ENCODE measurements at places on chromosomes 5 and 9.

DNA sequence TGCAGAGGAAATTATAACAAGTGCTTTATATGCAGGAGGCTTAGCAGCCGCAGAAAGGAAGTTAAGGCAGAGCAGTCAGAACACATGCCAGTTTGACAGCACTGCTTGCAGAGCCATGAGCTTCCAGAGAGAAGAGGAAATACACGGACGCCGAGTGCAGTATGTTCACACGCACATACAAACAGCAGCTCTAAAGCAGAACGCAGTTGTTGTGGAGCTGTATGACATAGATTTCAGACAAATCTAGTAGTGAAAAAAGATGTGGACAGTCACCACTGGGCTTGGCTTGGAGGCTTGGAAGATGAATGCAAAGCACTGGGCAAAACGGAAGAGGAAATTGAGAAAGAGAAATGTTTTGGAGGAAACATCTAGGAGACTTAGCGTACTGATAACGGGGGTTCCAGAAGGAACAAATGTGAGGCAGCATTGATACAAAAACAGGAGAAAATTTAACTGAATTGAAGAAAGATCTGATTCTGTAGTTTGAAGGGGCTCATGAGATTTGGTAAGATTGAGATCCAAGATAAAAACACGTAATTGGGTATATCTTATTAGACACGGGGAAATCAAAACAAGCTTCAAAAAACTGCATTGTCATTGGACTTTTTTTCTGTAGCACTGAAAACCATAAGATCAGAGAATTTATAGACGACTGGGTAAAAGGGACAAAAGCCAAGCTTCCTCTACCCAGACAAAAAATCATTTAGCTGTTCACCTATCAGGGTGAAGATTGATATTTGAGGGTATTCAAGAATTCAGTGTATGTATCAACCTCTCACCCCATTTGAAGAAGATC lies 19.6 kb upstream of the ROPN1L start:
- DNase-seq: no peak

GRCh38 chr5:154189256-154189818 lies 1.2 kb upstream of the GALNT10 start:
- peak; percentile 75 for DNase-seq

DNA sequence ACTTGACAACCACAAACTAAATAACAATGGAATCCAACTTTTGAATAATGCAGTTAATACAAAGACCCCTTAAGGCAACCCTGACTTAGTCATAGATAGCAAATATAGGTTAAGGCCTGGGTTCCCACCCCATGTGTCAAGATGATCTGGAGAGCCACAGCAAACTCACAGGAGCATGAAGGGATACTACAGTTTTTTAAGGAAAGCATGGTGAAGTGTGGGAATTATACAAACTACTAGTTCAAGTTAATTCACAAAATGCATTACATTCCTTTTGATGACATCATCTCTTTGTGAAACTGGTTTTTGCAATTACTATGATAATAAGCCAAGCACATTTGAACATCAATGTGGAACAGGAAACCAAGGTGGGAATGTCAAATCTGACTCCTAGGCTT lies 50.6 kb downstream of the LHFPL2 start:
- DNase-seq: no peak

- DNase-seq: no peak
Measured at GRCh38 chr5:107331882-107332281, 338.9 kb downstream of the EFNA5 start.

DNA sequence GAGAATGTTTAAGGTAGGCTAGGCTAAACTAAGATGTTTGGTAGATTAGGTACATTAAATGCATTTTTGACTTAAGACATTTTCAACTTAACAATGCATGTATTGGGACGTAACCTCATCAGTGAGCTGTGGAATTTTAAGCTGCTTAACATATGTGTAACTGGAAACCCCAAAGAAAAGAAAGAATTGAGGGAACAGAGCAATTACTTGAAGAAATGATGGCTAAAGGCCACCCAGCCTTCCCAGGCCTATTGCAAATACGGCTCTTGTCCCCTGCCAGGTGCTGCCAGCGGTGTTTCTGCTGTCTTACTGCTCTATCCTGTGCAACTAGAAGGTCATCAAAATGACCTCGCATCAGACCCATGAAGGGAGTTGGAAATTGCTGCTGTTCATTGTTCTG lies 52.0 kb downstream of the RICTOR start:
- DNase-seq: no peak

DNA sequence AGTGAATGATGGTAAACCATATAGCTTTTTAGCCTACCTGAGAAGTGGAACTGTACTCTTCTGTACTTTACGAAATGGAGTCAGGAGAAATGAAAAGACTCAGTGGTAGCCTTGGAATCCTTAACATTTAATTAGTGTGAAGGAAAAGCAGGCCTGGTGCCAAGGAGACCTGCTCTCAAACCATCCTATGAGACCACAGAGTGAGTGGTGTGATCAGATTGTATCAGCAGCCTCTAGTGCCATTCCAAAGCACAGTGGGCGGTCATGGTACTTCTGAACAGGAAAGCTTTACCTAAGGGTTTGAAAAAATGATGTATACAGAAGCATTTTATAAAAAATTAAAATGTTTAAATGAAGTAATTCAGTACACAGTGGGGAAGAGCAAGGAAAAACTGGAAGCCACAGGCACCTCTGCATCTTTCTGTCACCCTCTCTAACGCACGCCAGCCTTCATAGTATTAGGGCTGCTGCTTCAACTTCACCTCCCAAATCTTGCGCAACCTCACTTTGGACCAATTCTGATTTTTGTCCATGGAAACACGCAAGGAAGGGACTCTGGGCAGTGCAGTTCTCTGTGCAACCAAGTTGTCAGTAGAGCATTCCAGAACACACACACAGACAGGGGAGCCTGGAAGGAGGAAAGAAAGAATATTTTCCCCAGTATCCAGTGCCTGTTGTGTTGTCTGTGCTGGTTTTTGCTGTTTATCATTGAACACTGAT lies 203.7 kb downstream of the SH3GL2 start:
- no peak for DNase-seq

- DNase-seq: no peak
Measured at GRCh38 chr9:97575673-97576200, 57.4 kb downstream of the TSTD2 start.

DNA sequence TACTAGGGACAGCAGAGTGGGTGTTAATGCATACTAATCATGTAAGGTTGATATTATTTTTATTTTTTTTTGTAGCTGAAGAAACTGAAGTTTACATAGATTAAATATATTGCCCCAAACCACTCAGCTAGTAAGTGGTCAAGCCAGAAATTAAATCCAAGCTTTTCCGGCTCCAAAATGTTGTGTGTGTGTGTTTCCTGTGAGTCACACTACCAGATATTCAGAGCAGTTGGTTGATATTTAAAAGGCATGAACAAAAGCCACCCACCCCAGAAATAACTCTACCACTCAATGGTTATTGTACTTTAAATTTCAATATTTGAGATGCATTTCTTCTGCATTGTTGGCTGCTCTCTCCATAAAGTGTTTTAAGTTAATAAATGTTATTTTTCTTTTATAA lies 29.5 kb downstream of the KCNN2 start:
- DNase-seq: no peak

GRCh38 chr5:463952-464351 lies 21.0 kb downstream of the EXOC3 start:
- DNase-seq: peak; percentile 24

- DNase-seq: peak; percentile 53
Measured at GRCh38 chr9:128118971-128119665, 8.4 kb downstream of the PTGES2 start.

GRCh38 chr9:133205996-133206931 lies 2.8 kb downstream of the OBP2B start:
- DNase-seq: peak; percentile 50

DNA sequence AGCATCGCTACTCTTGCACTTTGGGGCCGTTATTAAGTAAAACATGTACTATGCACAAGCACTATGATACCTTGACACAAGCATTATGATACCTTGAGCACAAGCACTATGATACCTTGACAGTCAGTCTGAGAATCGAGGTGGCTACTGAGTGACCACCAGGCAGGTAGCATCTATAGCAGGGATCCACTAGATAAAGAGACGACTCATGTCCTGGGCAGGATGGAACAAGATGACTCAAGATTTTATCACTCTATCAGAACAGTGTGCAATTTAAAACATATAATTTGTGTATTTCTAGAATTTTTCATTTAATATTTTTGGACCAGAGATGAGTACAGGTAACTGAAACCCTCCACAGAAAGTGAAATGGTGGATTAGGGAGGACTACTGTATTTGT lies 16.9 kb downstream of the CHSY3 start:
- no peak for DNase-seq

DNA sequence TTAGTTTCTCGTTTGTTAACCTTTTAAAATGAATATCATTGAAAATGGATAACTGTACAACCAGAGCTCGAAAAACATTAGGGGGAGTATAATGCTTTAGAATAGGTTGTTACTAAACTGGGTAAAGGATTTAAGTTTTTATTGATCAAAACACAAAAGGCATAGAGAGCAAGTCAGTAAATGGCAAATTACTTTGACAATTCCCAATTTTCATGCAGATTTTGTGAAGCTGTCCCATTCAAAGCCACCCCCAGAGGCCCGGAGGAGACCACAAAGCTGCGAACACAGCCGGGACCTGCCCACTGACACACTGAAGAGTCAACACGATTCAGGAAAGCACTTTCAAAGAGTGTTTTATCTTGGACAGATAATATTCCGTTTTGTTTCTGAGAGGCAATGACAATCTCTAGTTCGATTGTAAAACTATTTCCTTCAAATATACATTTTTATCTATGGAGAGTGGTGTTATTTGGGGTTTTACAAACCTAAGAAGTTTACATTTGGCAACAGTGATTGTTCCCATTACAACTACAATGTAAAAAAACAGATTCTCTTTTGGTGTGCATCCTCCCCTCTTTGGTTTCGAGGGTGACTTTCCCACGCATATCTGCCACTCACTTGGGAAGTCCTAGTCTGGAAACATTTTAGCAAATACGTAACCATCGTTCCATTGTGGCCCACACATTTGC lies 182.6 kb upstream of the TBCA start:
- no peak for DNase-seq

DNA sequence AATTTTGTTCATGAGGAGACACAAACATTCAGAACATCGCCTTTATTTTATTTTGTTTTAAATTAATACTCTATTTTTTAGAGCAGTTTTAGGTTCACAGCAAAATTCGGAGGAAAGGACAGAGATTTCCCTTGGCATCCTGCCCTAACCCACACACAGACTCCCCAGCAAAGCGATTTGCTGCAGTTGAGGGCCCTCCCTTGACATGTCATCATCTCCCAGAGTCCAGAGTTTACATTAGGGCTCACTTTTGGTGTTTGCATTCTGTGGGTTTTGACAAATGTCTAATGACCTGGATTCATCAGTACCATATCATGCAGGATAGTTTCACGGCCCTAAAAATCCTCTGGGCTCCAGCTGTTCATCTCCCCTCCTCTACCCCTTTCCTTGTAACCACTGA lies 33.6 kb upstream of the COL5A1 start:
- no peak for DNase-seq

Data from sigmoid colon (tissue), 7 donors.